Naive thymus-derived CD4-positive, alpha-beta T cell (primary cell): ENCODE measurements at places on chromosomes 6 and 20. TPM values are rescaled to one million over a fixed set of nuclear protein-coding genes. Genes with fewer than 3 reads are reported as not detected.
A peak's percentile ranks its signal among the peaks of the same experiment; 100 is the strongest.

DNA sequence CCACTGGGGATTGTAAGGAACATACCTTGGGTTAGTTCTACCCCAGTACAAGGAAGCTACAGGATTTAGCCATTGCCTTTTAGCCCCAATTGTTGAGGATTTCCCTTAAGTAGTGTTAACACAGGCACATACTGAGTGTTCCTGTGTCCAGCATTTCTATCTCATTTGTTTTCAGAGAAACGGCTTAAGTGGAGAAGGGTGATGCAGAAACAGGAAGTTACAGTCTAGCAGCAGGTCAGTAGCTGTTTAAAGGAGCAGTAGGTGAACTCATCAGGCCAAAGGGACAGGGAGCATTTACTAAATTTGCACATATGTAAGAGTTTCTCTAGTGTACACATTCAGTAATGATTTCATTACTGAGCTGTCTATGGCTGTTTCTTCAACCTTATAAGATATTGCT is 644.2 kb upstream of the GJE1 start:
- DNase-seq = no peak

GRCh38 chr20:17541596-17541995 is 10.4 kb upstream of the BFSP1 start:
- DNase-seq = no peak

DNA sequence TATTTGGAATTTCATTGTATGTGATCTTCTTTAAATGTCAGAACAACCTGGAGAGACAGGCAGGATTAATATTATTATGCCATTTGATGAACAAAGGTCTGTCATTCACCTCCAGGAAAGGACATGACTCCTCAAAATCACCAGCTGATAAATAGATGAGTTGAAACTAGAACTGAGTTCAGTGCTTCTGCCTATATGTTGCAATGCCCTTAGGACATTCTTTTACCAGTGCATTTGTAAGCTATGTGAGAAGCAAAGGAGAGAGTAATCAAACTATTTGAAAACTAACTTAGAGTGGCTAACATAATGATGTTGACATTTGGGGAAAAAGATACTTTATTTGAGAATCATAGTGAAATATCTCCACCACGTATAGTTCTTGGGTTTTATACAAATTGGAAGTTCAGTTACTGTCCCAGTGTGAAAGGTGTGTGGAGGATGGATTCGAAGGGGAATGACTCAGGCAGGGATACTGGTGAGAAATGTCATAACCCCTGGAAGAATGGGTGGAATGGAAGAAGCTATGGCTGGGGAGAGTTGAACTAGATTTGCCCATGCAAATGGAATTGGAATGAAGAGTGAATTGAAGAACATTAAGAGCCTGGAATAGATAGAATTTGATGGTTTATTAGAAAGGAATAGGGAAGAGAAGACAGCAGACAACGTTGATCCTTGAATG is 21.5 kb downstream of the PKIB start:
- DNase-seq = no peak

- DNase-seq = no peak
Measured at GRCh38 chr6:39430871-39431523, 108.5 kb upstream of the KCNK16 start.

- no peak for DNase-seq
Measured at GRCh38 chr6:104607501-104607900, 252.2 kb downstream of the HACE1 start.

Gene PI3
- not detected for total RNA-seq

DNA sequence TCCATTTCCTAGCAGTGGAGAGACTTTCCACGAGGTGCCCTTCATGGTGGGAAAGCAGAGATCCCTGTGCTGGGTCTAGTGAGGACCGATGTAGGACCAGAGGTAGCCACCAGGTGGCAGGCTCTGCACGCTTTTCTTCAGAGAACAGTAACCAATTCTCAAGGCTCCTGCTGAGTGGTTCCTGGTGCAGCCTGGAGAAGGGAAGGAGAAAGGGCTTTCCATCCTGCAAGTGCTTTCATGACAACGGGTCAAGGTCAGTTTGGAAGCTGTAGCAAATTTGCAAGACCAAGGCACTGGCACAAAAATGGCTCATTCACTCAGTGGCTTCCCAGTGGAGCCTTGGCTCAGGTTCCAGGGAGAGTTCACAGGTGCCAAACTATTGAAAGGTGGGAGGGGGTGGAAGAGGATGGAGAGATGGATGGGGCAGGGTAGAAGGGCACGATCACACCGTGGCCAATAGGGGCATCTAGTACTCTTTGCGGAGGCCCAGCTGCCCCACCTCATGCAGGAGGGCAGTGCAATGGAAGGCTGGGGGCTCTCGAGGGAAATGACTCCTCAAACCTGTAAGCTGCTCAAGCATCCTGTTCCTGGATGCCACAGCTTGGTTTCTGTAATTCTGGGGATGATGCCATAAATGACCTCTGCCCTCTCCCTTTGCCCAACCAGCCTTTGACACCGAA is 25.5 kb upstream of the KCNK16 start:
- DNase-seq = peak; percentile 16

Gene BHLHE23
- not detected in 2 replicates for total RNA-seq

DNA sequence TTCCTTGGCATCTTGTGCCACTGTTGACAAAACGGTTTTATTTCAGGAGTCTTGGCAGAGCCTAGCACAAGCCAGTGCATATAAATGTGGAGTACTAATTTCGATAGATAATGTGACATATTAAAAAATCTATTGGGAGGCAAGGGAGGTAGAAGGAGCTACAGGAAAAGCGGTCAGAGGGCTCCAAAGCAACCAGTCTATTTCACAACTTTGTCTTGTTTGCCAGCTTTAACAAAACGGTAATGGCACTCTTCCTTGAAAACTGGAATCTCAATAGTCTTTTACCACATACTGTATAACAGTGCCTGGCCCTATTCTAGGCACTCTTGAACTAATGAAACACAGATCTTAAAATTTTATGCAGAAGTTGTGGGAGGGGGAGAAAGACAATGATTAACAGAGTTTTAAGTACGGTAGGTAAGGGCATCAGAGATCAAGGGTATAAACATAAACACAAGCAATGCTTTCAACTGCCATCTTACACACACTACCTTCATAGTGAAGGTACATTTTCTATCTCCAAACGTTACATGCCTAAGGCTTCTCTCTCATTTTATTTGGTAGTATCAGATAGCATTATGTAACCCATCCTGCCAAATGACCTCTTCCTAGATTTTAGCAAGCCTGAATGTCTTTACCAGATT is 33.5 kb upstream of the SYNCRIP start:
- no peak for DNase-seq

- no peak for DNase-seq
Measured at GRCh38 chr20:24406750-24407149, 62.7 kb upstream of the SYNDIG1 start.

- no peak for DNase-seq
Measured at GRCh38 chr20:52181766-52182165, 9.8 kb downstream of the ZFP64 start.

DNA sequence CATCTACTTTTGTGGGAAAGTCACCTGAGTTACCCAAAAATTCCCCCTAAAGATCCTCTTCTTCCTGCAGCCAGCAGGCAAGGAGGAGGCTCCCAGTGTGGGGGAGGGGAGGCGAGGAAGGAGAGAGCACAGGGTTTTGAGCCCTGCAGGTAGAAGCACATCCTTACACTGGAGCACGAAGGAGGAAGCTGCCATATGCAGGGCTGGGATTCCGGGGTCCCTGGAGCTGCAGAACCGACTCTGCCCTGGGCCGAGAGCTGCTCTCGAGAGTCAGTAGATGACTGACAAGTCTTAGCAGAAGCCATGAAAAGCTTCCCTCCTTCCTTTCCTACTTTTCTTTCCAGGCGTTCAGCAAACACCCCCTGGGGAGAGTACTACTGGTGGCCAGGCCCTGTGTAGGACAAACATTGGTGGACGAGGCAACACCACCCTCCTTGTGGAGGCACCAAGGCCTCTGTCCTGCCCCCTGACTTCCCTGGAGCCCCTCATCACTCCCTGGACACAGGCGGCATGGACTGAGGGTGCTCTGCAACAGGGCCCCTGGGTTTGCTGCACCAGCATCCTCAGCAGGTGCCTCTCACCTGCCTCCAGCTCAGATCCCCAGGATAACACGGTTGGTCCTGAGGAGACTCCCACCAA is 211.7 kb upstream of the CST7 start:
- no peak for DNase-seq

- DNase-seq = peak; percentile 80
Measured at GRCh38 chr6:136753624-136754023, 38.7 kb downstream of the MAP3K5 start.

- no peak for DNase-seq
Measured at GRCh38 chr6:37061157-37061804, 55.8 kb downstream of the FGD2 start.

Gene GOPC
- 19.5 TPM for total RNA-seq

Gene WFDC5
- not detected for total RNA-seq

DNA sequence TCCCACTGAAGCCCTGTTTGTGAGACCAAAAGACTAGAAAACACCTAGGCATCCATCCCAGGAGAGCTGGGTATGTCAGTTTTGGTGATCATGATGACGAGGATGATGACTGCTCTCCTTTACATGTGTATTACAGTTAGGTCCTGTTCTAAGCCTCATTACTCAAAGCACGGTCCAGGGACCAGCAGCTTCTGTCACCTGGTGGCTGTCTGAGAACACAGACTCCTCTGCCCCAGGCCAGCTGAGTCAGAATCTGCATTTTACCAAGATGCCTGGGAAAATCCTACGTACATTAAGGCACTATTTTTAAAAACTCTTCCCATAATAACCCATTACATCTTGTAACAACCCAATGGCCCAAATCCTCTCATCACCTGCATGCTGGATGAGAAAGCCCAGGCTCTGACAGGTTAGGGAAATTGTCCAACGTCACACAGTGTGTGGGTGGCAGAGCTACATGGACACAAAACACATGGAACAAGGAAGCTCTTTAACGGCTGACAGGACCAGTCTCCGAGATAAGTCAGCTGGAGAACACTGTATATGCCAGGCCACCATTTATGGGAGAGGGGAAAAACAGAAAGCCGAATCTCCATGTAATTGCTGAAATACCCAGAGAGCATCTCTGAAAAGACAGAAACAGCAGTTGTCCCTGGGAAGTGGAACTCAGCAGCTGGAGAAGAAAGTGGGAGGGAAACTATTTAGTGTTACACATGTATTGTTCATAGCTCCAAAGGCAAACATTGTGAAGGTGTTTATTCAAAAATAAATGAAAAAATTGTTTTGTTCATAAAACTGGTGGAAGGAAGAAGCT is 65.4 kb downstream of the BMP7 start:
- DNase-seq = no peak

DNA sequence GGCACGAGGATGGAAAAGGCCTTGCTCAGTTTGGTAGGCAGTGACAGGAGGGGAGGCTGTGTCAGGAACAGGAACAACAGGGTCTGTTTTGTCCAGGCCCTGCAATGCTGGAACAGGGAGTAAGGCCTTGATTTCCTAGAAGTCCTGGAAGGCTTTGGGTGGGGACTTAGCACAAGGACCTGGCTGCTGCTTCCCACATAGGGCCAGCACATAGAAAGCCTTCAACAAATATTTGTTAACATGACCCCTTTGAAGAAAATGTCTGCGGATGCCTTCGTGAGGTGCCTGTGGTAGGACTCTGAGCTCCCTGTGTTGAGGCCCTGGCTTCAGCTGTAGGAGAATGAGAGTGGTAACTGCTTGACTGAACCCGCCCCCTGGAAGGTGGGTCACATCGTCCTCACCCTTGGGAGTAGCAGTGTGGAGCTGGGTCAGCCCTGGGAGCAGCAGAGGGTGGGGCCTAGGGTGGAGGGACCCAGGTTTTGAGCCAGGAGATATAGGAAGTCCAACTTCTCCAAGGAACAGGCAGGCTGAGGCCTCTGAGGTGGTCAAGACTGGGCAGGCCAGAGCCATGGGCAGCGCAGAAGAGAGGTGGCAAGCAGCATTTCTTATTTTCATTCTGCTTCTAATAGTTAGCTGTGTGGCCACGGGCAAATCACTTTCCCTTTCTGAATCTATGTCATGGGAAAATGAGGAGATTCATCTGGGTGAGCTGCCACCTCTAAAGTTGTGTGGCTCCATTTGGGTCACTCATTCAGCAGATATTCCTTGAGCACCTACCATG is 50.0 kb downstream of the CNBD2 start:
- no peak for DNase-seq

GRCh38 chr20:53795170-53795569 is 201.5 kb upstream of the ZNF217 start:
- no peak for DNase-seq

Gene GNMT
- 0.97 and 0.99 TPM in 2 replicates for total RNA-seq

DNA sequence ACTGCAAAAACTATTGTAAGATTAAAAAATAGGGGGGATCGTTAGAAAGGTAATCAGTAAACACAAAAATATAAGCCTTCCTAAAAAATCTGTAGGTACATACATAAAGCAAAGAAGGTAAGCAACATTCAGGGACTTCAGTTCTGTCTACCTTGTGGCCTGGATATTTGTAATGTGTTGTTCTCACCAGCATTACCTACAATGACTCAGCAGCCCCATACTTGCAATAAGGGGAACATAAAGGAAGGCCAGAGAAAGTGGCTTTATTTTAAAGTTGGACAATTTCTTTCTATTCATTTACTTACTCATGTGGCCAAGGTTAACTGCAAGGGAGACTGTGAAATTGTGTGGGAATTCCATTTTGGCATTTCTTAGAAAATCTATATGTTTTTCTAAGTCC is 277.2 kb upstream of the PREP start:
- DNase-seq = no peak

- no peak for DNase-seq
Measured at GRCh38 chr6:122405417-122405816, 6.0 kb downstream of the HSF2 start.

DNA sequence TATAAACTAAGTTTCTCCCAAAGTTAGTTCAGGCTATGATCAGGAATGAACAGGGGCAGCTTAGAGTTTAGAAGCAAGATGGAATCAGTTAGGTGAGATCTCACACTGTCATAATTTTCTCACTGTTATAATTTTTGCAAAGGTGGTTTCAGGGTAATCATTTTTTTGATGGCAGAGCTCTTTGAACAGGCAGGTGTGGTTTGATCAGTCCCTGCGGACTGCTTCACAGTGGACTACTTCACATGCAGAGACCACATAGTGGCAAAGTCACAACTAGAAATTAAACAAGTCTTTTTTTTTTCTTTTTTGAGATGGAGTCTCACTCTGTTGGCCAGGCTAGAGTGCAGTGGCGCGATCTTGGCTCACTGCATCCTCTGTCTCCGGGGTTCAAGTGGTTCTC is 6.8 kb downstream of the MAS1 start:
- DNase-seq = no peak

Gene CPXM1
- total RNA-seq = 0.15 and 0.29 TPM in 2 replicates
